ENCODE measurements at places on chromosomes 5 and 9.

GRCh38 chr5:168883281-168883741 lies 304.1 kb upstream of the PANK3 start:
- DNase-seq = no peak

GRCh38 chr5:132410451-132411303 lies 41.2 kb downstream of the SLC22A5 start:
- peak; percentile 89 for DNase-seq

- DNase-seq = peak; percentile 77
These were observed 77.9 kb downstream of the SEMA4D start for GRCh38 chr9:89419978-89420394.

DNA sequence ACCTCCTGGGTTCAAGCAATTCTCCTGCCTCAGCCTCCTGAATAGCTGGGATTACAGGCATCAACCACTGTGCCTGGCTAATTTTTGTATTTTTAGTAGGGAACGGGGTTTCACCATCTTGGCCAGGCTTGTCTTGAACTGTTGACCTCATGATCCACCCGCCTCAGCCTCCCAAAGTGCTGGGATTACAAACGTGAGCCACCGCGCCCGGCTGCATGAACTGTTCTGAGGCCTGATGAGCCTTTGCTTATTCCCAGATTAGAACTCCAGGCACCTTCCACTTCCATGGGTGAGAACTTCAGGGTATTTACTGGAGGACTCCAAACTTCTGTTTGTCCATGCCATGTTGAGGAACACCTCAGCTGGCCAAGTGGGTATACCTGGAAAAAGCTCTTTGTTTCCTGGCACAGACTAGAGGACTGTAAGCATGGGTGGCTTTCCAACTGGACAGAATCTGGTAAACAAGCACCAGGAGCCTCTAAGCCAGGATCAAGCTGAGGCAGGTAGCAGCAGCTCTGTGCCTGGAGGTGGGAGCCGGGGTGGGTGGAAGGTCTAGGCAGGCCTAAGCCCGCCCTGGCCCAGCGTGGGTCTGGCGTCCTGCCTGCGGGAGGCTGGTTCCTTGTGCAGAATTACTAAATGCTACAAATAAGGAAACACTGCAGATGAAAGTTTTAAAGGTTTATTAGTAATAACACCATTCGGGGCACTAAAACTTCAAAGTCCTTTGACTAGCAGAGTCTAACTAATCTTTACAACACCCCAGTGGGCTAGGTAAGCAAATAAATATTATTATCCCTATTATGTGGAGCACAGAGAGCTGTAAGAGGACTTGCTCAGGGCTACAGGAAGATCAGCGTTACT lies 78.4 kb downstream of the SEMA5A start:
- no peak for DNase-seq

GRCh38 chr5:5335700-5336264 lies 86.7 kb upstream of the ICE1 start:
- no peak for DNase-seq

- DNase-seq = no peak
These were observed 56.9 kb upstream of the PLPP1 start for GRCh38 chr5:55591686-55592085.

DNA sequence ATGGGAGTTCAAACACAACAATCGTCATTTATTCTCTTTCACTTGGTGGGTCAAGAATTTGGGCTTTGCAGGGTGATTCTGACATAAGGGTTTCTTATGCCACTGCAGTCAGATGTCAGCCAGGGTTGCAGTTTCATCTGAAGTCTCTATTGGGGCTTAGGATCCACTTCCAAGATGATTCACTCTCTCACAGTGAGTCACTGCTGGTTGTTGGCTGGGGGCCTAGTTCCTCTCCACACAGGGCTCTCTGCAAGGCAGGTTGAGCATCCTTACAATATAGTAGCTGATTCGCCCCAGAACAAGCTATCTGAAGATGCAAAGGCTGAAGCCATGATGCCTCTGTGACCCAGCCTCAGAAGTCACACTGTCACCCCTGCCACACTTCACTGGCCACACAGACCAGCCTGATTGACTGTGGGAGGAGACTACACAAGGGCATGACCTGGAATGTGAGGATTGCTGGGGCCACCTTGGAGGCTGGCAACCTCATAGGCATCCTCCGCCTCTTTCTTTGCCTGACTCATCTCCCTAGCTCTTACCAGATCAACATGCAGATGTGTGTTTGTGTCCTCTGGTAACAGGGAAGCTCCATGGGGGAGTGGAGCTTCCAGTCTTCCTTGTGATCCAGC lies 4.5 kb upstream of the CARD19 start:
- DNase-seq = peak; percentile 89

- no peak for DNase-seq
These were observed 121.7 kb downstream of the ICE1 start for GRCh38 chr5:5544094-5544663.

DNA sequence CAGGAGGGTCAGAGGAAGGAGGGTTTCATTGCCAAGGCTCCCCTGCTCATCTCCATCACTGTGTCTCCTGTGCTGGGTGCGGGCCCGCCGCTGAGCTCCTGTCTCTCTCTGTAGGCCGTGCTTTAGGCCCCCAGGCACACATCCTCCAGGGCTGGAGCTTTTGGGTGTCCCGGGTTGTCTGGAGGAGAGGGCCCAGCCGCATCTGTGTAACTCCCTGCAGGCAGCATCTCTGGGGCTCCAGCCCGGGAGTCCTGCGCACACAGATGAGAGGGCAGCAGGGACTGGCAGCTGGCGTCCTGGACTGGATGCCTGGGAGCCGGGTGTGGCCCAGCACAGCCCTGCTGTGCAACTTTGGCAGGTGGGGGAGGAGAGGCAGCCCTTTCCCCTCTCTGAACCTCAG lies 40.2 kb downstream of the LRSAM1 start:
- no peak for DNase-seq

DNA sequence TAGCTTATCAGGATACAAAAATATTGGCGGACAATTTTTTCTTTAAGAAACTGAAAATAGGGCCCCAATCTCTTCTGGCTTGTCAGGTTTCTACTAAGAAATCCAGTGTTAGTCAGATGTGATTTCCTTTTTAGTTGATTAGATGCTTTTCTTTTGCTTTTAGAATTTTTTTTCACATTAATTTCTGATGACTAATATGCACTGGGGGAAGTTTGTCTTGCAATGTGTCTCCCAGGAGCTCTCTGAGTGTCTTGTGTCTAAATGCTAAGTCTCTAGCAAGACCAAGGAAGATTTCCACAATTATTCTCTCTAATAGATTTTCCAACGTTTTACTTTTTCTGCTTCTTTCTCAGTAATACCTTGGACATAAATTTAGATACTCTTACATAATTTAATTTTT lies 559.8 kb upstream of the TYRP1 start:
- no peak for DNase-seq

Data from activated CD8-positive, alpha-beta T cell treated with anti-CD3 and anti-CD28 coated beads for 36 hours (primary cell).